ENCODE measurements at places on chromosomes 3 and 15.

- DNase-seq: no peak
Observed at GRCh38 chr15:96610757-96611156, 280.3 kb downstream of the NR2F2 start.

DNA sequence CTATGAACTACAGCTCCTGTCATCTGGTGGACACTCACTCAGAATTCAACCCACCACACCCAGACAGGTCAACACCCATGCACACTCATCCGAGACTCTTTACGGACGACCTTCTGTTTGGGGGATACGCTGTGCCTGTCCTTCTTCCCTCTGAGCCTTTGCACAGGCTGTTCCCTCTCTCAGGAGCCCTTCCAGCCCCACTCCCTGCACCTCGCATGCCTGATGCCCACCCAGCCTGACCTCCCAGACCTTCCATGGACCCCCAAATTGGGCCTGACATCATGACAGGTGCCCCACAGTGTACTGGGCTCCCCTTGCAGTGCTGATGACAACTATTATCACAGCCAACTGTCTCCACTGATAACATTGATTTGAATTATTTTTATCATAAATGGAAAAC is 135.8 kb downstream of the NSMCE3 start:
- DNase-seq: no peak

DNA sequence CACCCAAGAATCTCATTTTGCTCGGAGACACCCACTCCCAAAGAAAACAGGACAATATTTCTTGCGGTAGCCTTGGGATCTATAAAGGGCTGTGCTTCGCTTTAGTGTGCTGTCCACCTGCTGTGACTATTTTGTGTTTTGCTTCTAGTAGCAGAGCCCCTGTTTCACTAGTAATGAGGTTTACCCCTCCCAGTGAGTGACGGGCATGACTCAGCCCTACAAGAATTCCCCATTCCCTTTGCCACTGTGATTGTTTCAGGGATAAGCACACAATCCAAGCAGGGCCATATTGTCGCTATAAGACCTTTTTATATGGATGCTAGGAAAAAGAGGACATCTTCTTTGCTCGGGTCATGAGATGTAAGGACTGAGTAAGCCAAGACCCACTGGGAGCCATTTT is 62.5 kb upstream of the FOXB1 start:
- no peak for DNase-seq

DNA sequence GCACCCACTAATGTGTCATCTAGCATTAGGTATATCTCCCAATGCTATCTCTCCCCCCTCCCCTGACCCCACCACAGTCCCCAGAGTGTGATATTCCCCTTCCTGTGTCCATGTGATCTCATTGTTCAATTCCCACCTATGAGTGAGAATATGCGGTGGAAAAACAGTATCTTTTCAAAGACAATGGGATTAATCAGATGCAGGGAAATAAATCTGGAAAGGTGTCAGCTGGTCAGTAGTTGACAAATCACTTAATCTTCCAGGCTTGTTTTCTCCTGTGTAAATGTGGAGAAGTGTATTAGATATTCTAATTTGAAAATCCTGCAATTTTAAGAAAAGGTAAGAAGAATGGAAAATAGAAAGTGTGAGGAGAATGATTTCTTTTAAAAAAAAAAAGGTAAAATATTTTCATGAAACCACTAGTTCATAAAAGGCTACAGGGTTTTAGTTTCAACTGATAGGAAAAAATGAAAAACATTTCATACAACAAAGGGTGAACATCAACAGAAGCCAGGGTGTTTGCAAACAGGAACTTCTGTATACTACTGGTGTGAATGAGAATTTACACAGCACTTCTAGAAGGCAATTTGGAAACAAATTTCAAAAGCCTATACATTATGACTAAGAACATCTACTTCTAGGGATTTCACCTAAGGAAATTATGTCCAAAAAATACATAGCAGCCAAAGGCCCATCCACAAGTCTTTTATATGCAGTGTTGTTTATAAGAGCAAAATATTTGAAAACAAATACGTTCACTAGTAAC is 113.5 kb downstream of the CBLB start:
- no peak for DNase-seq

DNA sequence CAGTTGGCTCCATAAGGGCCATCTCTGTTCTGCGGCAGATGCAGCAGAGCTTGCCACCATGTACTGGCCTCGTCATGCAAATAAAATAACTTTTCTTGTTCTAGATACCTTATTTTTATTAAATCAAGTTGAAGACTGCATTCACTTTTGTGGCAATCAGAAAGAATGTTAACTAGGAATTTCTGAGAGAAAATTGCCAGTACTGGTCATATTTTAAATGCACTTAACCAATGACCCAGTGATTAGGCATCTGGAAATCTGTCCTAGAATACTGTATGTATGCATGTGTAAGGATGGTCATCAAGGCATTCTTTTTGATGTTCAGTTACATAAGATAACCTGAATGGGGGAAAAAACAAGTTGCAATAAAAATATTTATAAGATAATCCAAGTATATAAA is 34.2 kb upstream of the CSPG5 start:
- no peak for DNase-seq

GRCh38 chr3:84042399-84043106 is 916.2 kb upstream of the CADM2 start:
- DNase-seq: no peak

- peak; percentile 27 for DNase-seq
Observed at GRCh38 chr3:25033407-25034029, 394.5 kb upstream of the RARB start.

DNA sequence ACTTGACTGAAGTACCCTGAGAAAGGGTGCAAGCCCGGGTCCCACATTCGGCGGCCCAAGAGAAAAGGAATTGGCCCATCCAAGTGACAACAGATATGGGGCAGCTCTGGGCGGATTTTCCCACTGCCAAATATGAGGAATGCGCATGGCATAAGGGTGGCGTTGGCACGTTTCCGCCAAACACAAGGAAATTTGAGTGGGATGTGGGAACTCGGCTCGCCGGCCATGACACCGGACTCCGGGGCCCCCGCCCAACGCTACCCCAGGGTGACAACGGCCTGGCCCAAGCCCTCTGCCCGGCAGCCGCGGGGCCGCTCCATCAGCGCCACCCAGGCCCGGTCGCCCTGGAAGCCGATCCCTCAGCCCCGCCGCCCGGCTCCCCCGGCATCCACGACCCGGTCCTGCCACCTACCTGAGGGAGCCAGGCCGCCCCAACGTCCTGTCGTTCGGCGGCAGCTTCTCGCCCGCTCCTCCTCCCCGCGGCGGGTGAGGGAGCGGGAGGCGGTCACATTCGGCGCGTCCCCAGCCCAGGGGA is 449 bp downstream of the RAF1 start:
- DNase-seq: no peak

DNA sequence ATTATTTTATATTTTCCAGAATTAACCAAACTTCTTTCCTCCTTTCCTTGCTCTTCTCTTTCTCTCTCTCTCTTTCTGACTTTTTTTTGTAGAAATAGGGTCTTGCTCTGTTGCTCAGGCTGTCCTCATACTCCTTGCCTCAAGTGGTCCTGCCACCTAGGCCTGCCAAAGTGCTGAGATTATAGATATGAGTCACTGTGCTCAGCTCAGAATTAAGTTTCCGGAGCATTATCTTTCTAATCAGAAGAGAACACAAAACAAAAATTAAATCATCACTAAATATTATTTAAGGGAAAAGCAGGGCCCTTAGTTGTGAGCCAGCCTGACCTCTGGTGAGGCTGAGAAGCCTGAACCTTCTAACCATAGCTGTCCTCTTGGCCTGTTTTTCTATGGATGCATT is 168.2 kb downstream of the SOX2 start:
- no peak for DNase-seq

DNA sequence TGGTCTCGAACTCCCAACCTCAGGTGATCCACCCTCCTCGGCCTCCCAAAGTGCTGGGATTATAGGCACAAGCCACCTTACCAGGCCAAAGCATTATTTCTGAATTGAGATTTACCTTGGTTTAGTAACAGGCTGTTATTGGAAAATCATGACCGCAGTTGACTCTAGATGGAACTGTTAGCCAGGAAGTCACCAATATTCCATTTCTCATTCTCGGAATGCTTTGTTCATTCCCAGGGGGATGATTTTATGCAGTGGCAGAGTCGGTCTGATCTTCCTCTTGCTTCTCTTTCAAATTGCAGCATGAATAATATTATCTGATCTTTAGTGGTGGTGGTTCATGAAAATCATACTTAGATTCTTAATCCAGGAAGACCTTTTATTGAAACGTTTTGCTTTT is 195.5 kb upstream of the MBNL1 start:
- DNase-seq: no peak

GRCh38 chr3:193650585-193650984 is 57.6 kb downstream of the OPA1 start:
- DNase-seq: no peak

DNA sequence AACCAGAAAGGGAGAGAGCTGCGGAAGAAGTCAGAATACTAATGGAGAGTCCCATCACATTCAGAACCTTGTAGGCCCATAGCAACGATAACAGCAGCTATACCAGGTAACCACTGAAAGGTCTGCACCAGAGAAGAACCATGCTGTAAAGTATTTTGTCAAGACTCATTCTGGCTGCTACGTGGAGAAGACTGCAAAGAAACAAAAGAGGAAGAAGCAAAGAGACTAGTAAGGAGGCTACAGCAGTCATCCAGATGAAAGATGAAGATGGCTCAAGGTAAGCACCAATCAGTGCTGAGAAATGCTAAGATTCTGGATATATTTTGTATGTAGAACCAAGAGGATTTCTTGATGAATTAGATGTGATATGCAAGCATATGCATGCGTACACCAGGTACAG is 39.6 kb downstream of the ACAP2 start:
- DNase-seq: no peak

DNA sequence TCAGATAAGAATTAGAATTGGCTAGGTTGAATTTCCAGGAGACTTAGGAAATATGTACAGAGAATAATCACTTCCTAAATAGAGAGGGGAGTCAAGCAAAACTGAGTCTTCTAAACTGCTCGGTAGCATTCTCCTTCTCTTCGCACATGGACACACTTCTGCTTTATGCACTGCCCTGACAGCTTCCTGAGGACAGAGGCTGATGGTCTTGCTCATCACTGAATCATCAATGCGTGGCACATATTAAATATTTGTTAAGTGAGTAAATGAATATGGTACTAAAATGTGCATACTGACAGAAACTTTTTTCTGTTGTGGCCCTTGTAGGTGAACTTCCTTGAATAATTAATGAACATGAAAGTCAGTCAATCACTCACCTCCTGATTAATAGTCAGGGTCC is 315.5 kb downstream of the FHIT start:
- no peak for DNase-seq

- no peak for DNase-seq
Observed at GRCh38 chr3:12898290-12898964, 57.1 kb upstream of the RPL32 start.

DNA sequence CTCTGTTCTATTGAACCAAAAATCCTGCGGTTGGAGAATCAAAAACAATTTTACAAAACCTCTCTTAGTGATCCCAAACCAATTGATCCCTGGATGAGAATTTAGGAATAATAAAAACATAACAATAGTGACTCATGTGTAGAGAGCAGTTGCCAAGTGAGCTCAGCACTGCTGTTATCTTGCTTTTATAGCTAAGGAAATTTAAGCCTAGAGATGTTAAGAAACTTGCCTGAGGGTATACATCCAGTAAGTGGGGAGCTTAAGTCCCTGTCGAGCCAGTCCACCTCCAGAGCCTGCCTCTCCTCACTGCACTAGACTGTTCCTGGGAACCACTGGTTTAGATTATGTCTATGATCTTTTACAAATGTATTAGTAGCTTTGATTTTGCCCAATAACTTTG is 358.4 kb upstream of the LMCD1 start:
- no peak for DNase-seq

DNA sequence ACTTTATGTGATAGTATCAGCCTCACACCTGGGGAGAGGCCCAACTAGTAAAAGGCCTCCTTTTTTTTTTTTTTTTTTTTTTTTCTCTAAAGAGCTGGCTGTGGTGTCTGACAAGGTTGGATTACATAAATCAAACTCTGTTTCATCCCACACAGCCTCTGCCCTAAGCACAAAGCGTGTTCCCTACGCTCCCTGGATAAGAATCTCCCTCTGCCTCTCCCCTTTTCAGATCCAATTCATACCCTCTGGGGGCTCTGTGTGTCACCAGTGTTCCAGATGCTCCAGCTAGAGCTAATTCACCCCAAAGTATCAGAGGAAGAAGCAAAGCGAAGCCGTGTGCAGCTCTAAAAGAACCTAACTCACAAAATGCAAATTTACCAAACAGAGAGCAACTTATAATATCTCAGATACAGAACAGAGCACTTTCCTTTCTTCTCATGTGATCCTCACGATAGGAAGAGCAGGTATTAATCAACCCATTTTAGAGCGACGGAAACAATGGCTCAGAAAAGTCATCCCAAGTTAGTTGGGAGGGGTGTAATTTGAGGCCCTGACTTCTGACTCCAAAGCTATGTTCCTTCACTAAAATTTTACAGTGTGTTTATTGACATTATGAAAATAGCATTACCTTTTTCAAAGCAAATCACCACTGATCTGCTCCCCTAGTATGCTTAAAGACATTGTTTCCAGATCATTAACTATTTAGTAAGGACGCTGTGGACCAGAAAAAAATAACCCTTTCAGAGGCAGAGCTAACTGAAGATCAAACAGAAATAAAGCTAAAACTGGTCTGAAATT is 12.4 kb downstream of the BMF start:
- no peak for DNase-seq

DNA sequence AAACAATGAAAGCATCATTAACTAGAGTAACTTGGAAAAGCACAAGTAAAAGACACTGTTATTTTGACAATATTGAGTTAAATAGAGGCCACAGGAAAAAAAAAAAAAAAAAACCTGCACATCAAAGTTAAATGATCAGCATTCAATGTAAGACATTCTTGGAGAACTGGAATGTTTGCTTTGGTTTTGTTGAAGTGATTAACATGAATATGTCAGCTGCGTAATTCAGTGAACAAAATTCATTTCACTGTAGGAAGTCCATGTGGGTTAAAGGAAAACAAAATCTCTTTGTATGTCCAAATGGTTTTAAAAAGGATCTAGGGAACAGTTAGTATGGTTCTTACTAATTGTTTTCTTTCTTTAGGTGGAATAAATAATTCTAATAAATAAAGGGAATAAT is 252.8 kb upstream of the CNTN6 start:
- DNase-seq: no peak

GRCh38 chr3:49417516-49418120 is 4.7 kb downstream of the AMT start:
- DNase-seq: no peak

- DNase-seq: no peak
Observed at GRCh38 chr15:81338170-81339007, 14.4 kb upstream of the STARD5 start.

- peak; percentile 16 for DNase-seq
Observed at GRCh38 chr3:63349583-63350573, 71.8 kb downstream of the SYNPR start.

GRCh38 chr3:160061525-160061924 is 72.9 kb downstream of the IL12A start:
- no peak for DNase-seq

DNA sequence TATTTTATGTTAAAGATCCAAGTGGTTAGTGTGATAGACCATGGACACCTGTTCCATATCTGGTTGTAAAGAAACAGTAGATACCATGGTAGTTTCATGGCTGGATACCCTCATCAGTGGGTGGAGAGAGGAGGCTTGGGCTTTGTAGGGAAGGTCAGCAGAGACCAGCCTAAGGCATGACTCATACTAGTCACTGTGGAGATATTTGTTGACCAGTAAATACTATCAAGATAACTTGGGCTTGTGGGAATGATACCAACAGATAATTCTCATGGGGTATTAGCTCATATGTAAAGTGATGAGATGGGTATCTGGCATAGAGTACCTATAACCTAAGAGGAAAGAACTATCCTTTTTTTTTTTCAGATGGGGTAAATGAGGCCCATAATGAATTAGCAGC is 354.5 kb downstream of the CACNA2D3 start:
- DNase-seq: no peak

- no peak for DNase-seq
Observed at GRCh38 chr3:101849714-101850245, 466 bp downstream of the NFKBIZ start.

Measured in GM19239 (cell line).